T-cell (primary cell): ENCODE measurements at places on chromosomes 6 and 20. TPM values are rescaled to one million over a fixed set of nuclear protein-coding genes. Genes with fewer than 3 reads are reported as not detected.

- H3K27me3 ChIP-seq = no peaks in the 10 kb centered on the region
- H3K36me3 ChIP-seq = no peaks in the 10 kb centered on the region
Observed at GRCh38 chr6:71203206-71203605, 85.4 kb upstream of the OGFRL1 start.

GRCh38 chr6:150204705-150205472 is 62.0 kb downstream of the PPP1R14C start:
- H3K4me3 ChIP-seq = no peak overlapping the region
- no peak for DNase-seq
- H3K27ac ChIP-seq = no peak overlapping the region
- H3K27me3 ChIP-seq = peaks cover 8% of the 10 kb centered on the region
- no peaks in the 10 kb centered on the region for H3K36me3 ChIP-seq

DNA sequence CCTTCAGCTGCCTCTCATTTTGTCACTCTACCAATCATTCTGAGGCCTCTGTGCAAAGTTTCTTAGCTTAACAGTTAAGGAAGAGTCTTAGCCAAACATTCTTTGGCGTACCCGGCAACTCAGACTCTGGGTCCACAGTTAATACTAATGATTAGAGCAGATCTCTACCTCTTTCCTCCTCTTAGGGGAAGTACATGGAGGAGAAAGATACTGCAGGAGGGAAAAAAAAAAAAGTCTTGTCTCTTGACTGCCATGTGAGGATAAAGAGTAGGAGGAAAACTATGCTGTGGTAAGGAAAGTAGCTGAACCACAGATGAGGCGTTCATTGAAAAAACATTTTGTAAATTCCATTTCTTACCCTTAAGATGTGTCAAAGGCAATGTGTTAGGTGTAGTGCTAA is 44.0 kb upstream of the MARCKS start:
- H3K27me3 ChIP-seq = no peaks in the 10 kb centered on the region
- H3K27ac ChIP-seq = no peak overlapping the region
- no peak for DNase-seq
- H3K4me1 ChIP-seq = no peaks in the 10 kb centered on the region

DNA sequence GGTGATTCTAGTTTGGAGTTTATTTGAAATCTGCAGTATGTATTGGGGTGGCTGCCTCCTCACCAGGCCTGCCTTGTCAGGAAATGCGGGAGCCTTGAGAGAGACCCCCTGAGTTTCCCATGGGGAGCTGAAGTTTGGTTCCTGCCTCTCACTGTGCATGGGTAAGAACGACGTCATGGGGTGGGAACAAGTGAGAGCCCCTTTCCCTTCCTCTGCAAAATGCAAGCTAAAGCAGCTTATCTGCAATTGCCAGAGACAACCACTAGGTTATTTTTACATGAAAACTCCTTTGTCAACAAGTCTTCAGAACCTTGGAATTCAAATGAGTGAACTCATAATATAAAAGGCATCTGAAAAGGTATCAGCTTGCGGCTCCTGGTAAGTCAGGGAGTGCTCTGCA is 58.4 kb downstream of the TMEM170B start:
- no peak overlapping the region for H3K27ac ChIP-seq
- no peaks in the 10 kb centered on the region for H3K4me1 ChIP-seq
- no peak overlapping the region for H3K4me3 ChIP-seq
- peaks cover 10% of the 10 kb centered on the region for H3K27me3 ChIP-seq

DNA sequence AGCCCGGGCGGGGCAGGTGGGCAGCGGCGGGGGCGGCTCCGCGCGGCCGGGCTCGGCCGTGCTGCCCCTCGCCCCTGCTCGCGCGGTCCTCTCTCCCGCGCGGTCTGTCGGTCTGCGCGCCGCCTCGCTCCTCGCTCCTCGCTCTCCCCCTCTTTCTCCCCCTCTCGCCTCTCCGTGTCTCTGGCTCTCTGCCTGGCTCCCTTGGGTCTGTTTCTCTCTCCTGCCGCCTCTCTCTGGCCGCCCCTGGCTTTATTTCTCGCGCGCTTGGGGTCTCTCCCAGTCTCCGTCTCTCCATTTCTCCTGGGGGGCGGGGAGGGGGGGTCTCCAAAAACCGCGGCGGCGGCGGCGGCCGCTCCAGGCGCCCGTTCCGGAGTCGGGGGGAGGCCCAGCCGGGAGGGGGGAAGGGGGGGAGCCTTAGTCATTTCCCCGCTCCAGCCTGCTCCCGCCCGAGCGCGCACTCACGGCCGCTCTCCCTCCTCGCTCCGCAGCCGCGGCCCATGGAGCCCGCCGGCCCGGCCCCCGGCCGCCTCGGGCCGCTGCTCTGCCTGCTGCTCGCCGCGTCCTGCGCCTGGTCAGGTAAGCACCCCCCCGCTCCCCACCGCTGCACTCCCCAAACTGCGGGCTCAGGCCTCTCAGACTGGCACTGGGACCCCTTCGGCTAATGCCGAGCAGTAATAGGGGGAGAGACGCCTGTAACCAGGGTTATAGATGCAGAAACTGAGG is at the start of gene SIRPA:
SIRPA (plus strand) TSS at position 457 of the 723 bp plus-strand sequence; CDS start at position 498, 41 bp downstream.
- peaks cover 74% of the 10 kb centered on the region for H3K27me3 ChIP-seq
- no peak for DNase-seq
- H3K4me3 ChIP-seq = no peak within 1 kb of the TSS
- H3K27ac ChIP-seq = no peak within 1 kb of the TSS

DNA sequence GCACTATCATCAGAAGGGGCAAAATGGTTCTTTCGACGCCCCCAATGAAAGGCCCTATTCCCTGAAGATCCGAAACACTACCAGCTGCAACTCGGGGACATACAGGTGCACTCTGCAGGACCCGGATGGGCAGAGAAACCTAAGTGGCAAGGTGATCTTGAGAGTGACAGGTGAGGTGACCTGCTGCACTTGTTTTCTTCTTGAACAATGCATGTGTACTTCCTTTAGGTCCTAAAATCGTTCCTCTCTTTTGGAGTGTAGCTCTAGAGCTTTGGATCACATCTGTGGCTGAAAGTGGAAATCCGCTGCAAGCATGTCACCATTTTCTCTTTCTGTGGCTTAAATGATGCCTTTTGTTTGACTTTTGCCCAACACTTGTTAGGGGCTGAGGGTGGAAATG is 14.0 kb downstream of the CD83 start:
- peaks cover 8% of the 10 kb centered on the region for H3K36me3 ChIP-seq
- no peaks in the 10 kb centered on the region for H3K4me1 ChIP-seq
- no peaks in the 10 kb centered on the region for H3K27me3 ChIP-seq
- no peak overlapping the region for H3K4me3 ChIP-seq

DNA sequence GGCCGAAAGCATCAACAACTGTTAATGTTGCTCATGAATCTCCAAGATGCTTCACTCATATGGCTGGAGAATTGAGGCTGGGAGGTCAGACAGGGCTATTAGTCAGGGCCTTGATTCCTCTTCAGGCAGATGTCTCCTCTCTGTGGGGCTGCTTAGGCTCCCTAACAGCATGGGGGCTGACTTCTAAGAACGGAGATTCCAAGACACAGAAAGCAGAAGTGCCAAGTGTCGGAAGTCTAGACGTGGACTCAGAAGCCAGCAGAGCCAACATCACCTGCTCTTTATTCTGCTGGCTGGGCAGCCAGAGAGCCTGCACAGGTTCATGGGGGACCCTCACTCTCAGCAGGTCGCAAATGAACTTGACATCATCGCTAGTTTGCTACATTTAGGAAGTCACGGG is 279.8 kb downstream of the CDH26 start:
- no peaks in the 10 kb centered on the region for H3K36me3 ChIP-seq
- H3K4me1 ChIP-seq = no peaks in the 10 kb centered on the region
- no peak for DNase-seq
- no peaks in the 10 kb centered on the region for H3K27me3 ChIP-seq

DNA sequence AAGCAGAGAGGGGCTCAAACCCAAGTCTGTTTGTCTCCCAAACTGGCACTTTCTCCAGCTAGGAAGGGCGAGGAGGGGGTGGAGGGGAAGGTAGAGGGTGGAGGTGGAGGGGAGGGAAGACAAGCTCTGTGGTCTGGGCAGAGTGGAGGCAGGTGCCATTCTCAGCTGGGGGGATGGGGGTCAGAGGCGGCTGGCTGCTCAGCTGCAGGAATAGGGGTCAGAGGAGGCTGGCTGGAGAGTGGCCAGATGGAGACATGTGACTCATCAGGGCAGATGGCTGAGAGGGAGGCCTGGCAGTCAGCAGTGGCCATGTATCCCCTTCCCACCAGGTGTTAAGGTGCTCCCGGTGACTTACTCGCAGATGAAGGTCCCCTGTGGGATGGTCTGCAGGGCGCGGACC is 3.5 kb upstream of the SLC44A4 start:
- H3K4me1 ChIP-seq = no peaks in the 10 kb centered on the region
- H3K27ac ChIP-seq = no peak overlapping the region
- no peak overlapping the region for H3K4me3 ChIP-seq
- no peaks in the 10 kb centered on the region for H3K27me3 ChIP-seq

- no peaks in the 10 kb centered on the region for H3K4me1 ChIP-seq
- no peak overlapping the region for H3K4me3 ChIP-seq
- H3K36me3 ChIP-seq = no peaks in the 10 kb centered on the region
- DNase-seq = no peak
Observed at GRCh38 chr20:15333170-15333569, 995.8 kb upstream of the FLRT3 start.

DNA sequence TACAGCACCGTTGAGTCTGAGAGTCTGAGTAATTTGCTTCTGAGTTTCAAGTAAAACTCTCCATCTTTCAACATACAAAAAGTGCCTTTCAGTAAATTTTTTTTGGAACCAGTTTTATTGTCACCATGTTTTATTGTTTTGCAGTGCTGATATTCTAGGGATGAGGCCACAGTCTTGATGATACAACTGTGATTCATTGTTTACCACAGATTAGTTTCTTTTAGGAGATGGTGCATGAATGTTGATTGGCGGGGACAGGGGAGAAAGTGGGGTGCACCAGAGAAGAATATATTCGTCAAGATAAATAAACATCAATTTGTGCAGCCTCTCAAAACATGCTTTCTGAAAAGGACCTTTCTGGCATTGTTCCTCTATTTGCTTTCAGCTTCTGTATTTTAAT is 109.0 kb downstream of the MCHR2 start:
- no peak overlapping the region for H3K27ac ChIP-seq
- no peaks in the 10 kb centered on the region for H3K4me1 ChIP-seq
- no peak overlapping the region for H3K4me3 ChIP-seq
- no peaks in the 10 kb centered on the region for H3K27me3 ChIP-seq

GRCh38 chr6:125699591-125699990 is 49.8 kb upstream of the HEY2 start:
- no peak for DNase-seq
- no peaks in the 10 kb centered on the region for H3K36me3 ChIP-seq
- H3K27me3 ChIP-seq = no peaks in the 10 kb centered on the region
- no peak overlapping the region for H3K27ac ChIP-seq

The OPRL1 gene
- 1.5 TPM for total RNA-seq

The SS18L1 gene
- total RNA-seq = 14.6 TPM

The OLIG3 gene
- total RNA-seq = not detected

The KHDRBS2 gene
- total RNA-seq = 0.18 TPM

The PHF1 gene
- 372 TPM for total RNA-seq

The WFDC10B gene
- not detected for total RNA-seq
